ENCODE measurements at places on chromosomes 5 and 9.

GRCh38 chr5:55480781-55481180 is 54.0 kb downstream of the PLPP1 start:
- no peak overlapping the region for H3K4me3 ChIP-seq
- H3K36me3 ChIP-seq: no peaks in the 10 kb centered on the region
- no peaks in the 10 kb centered on the region for H3K4me1 ChIP-seq
- H3K27ac ChIP-seq: no peak overlapping the region
- no peaks in the 10 kb centered on the region for H3K27me3 ChIP-seq

DNA sequence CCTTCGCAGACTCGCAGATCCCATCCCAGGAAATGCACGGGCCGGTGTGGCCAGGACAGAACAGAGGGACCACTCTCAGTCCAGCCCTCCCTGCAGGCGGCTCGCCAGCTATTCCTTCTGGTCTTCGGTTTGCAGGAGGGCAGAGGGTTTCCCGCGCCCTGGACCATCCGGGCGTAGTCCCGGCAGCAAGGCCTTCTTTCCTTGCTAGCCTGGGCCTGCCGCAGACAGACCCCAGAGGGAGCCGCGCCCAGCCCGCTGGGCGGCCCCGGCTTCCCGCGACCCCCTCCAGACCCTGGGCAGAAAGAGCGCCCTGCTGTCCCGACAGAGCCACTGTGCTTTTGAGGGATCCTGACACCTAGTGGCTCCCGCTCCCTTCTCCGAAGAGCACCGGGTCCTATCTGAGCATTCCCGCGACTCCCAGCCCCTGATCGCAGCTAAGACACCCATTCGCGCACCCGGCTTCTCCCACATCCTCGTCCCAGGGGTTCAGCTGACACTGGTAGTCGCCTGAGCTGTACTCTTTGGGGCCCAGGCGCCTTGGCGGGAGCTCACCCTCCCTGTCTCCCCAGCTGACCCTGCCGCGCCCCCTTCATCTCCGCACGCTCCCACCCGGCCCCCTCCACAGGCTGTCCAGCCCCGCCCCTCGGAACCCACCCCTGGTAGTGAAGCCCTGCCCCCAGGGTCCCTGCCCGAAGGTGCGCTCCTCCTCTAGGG is 1.1 kb downstream of the CFAP90 start:
- no peak overlapping the region for H3K27ac ChIP-seq
- no peaks in the 10 kb centered on the region for H3K36me3 ChIP-seq

DNA sequence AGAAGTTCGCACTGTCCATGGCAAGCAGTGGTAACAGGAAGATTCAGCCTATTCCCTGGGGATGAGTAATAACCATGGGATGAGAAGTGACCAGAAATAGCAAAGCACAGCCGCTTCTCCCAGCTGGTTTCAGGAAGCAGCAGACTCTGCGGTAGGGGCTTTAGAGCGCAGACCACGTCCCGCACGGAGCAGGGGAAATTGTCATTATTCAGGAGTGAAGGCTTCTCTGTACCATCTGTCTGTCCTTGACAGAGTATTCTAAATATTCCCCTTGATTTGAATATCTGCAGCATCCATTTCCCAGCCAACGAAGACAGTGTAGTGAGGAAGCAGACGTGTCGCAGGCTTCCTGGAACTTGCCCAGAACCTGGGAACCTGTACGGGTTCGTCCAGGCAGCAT is 159.6 kb downstream of the NXNL2 start:
- no peaks in the 10 kb centered on the region for H3K36me3 ChIP-seq
- no peak overlapping the region for H3K4me3 ChIP-seq
- no peak overlapping the region for H3K27ac ChIP-seq
- no peaks in the 10 kb centered on the region for H3K27me3 ChIP-seq
- no peaks in the 10 kb centered on the region for H3K4me1 ChIP-seq
- no peak for DNase-seq

- no peak overlapping the region for H3K4me3 ChIP-seq
- H3K36me3 ChIP-seq: no peaks in the 10 kb centered on the region
- no peak overlapping the region for H3K27ac ChIP-seq
- no peaks in the 10 kb centered on the region for H3K4me1 ChIP-seq
- DNase-seq: no peak
These were observed 20.4 kb downstream of the TERT start for GRCh38 chr5:1274471-1274870.

GRCh38 chr9:117046666-117047327 is 359.7 kb downstream of the TRIM32 start:
- no peaks in the 10 kb centered on the region for H3K36me3 ChIP-seq
- H3K4me3 ChIP-seq: no peak overlapping the region
- H3K27ac ChIP-seq: no peak overlapping the region
- H3K4me1 ChIP-seq: no peaks in the 10 kb centered on the region

GRCh38 chr5:131413605-131414559 is 150.0 kb downstream of the CDC42SE2 start:
- peaks cover 16% of the 10 kb centered on the region for H3K4me1 ChIP-seq
- no peaks in the 10 kb centered on the region for H3K36me3 ChIP-seq
- H3K27me3 ChIP-seq: no peaks in the 10 kb centered on the region
- DNase-seq: peak; percentile 45
- H3K4me3 ChIP-seq: no peak overlapping the region

- H3K36me3 ChIP-seq: no peaks in the 10 kb centered on the region
- peaks cover 39% of the 10 kb centered on the region for H3K4me1 ChIP-seq
- H3K27ac ChIP-seq: no peak overlapping the region
These were observed 7.4 kb downstream of the GALNT10 start for GRCh38 chr5:154197801-154198491.

GRCh38 chr9:82154573-82154972 is 166.0 kb downstream of the SPATA31D1 start:
- no peak overlapping the region for H3K27ac ChIP-seq
- H3K27me3 ChIP-seq: no peaks in the 10 kb centered on the region
- no peaks in the 10 kb centered on the region for H3K4me1 ChIP-seq
- no peaks in the 10 kb centered on the region for H3K36me3 ChIP-seq
- DNase-seq: no peak

GRCh38 chr9:84294241-84294950 is 46.2 kb downstream of the SLC28A3 start:
- H3K4me3 ChIP-seq: 0 out of 2 replicates have a peak overlapping the region, but pooled peaks have one; percentile 6
- no peak for DNase-seq
- H3K36me3 ChIP-seq: no peaks in the 10 kb centered on the region

DNA sequence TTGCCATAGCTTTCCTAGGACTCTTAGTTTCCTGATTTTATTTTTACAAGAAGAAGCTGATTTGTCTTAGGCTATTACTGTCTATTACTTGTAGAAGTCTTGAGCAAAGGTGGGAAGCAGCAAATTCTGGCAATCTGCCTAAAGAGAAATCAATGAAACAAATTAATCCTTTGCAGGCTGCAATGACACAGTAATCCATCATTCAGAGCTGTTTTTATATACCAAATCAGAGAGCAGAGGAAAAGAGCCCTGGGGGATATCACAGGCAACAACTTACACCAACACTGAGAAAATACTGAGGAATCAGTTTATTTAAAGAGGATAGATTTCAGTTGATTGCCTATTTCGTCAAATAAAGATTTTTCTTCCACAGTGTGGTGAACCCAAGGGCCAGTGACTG is 13.6 kb downstream of the NR2F1-AS1 start:
- peaks cover 9% of the 10 kb centered on the region for H3K27me3 ChIP-seq
- DNase-seq: no peak
- no peak overlapping the region for H3K4me3 ChIP-seq
- no peaks in the 10 kb centered on the region for H3K36me3 ChIP-seq

GRCh38 chr5:40877371-40877988 is 31.8 kb upstream of the C7 start:
- H3K4me3 ChIP-seq: no peak overlapping the region
- H3K27ac ChIP-seq: no peak overlapping the region
- DNase-seq: no peak
- H3K36me3 ChIP-seq: no peaks in the 10 kb centered on the region
- H3K27me3 ChIP-seq: no peaks in the 10 kb centered on the region
- H3K4me1 ChIP-seq: peaks cover under 1% of the 10 kb centered on the region

DNA sequence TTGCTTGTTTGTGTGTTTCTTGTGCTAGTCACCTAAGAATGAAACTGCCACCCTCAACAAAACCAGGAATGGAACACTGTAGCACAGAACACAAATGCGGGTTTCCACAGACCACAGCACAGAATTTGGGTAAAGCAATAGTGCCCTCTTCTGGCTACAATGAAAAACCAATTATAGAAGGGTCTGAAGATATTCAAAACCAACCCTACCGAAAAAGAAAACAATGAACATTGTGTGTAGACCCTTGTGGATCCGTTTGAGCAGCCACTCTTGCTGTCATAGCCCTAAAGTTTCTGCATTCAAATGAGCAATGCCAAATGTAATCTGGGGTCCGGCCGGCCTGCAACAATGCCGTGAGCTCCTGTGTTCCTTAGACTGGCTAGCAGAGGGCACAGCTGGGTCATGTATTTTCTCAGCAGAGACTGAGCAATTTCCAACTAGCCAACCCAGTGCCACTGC is 8.3 kb upstream of the ENC1 start:
- H3K36me3 ChIP-seq: no peaks in the 10 kb centered on the region
- no peak overlapping the region for H3K27ac ChIP-seq
- no peaks in the 10 kb centered on the region for H3K27me3 ChIP-seq
- no peak for DNase-seq

Data from GM12878 (cell line).